ENCODE measurements at places on chromosomes 4 and X. TPM values are rescaled to one million over a fixed set of nuclear protein-coding genes. Genes with fewer than 3 reads are reported as not detected.

DNA sequence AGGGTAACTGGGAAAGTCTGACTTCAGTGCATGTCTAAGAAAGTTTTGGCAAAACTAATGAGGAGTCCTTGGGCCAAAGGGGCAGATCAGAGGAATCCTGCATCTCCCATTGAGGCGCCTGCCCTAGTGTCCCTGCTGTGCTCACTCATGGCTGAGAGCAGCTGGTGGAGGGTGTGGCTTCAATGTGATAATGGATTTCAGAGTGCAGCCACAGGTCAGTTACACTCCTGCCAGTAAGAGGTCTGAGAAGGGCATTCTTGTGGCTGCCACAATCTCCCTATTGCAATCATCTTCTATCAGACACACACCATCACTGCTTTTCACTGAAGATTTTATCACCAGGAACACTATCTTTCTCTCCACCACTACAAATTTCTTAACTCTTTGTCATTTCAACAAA lies 457.1 kb downstream of the MID1IP1 start:
- H3K4me1 ChIP-seq: no peaks in the 10 kb centered on the region
- DNase-seq: no peak
- no peaks in the 10 kb centered on the region for H3K36me3 ChIP-seq
- no peak overlapping the region for H3K27ac ChIP-seq
- H3K27me3 ChIP-seq: no peaks in the 10 kb centered on the region

GRCh38 chr4:77203380-77204197 lies 46.6 kb downstream of the CCNG2 start:
- no peak overlapping the region for H3K4me3 ChIP-seq
- H3K36me3 ChIP-seq: no peaks in the 10 kb centered on the region
- no peak overlapping the region for H3K27ac ChIP-seq
- no peaks in the 10 kb centered on the region for H3K4me1 ChIP-seq

DNA sequence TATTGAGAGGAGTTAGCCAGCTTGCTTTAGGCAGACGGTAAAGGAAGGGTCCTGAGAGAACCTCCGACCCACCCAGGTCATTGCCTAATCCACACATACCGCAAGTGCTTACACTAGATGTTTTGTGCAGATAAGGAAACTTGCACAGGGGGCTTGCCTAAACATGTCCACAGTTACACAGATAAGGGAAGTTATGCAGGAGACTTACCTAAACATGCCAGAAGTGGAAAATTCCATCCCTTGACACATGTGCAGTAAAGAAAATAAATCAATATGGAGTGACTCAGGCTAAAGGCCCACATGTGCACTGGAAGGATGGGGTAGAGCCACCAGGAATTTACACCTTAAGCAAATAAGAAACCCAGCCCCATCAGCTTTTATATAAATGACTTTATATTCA lies 232.8 kb upstream of the HDX start:
- no peaks in the 10 kb centered on the region for H3K4me1 ChIP-seq
- no peaks in the 10 kb centered on the region for H3K27me3 ChIP-seq
- H3K4me3 ChIP-seq: no peak overlapping the region

GRCh38 chr4:147157860-147158701 lies 212.4 kb upstream of the TTC29 start:
- peaks cover 5% of the 10 kb centered on the region for H3K27me3 ChIP-seq
- DNase-seq: no peak
- H3K36me3 ChIP-seq: no peaks in the 10 kb centered on the region
- H3K27ac ChIP-seq: no peak overlapping the region

DNA sequence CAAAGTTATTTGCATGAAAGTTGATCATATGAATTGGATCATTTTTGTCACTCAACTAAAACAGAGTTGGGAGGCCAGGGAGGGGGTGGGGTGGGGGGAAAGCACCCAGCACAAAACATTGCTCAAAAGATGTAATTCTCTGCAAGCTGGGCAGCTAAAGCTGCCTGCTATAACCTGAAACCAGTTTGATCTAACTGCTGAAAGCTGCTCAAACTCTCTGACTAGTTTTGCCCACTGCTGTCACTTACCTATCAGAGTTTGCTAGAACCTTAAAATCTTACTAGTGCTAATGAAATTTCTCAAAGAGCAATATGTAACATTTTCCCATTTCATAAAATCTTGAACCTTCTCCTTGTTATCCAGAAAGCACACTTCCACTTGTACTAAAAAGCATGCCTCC lies 10.4 kb downstream of the CXCL8 start:
- H3K36me3 ChIP-seq: no peaks in the 10 kb centered on the region
- no peaks in the 10 kb centered on the region for H3K4me1 ChIP-seq
- no peak for DNase-seq
- no peak overlapping the region for H3K27ac ChIP-seq

RASL11B gene
- 0.21 TPM for total RNA-seq

NAA11 gene
- total RNA-seq: not detected
